ENCODE measurements at places on chromosomes 3 and 15.

DNA sequence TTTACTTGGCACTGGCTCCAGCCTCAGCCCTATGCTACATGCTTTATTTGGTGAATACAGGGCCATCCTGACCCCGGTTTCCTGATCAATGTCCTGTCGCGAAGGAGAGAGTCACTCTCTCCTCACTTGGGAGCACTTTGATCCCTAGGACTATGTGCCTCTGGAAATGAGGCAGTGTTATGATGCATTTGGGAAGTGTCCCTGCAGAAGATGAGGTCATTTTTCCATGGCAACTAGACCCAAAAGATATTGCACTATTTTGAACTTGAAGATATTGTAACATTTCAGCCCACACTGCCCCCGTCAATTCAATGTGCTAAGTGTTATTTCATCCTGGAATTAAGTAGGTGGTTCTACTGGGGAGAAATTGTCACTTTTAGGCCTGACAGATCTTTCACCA lies 68.0 kb downstream of the LRRK1 start:
- no peak overlapping the region for H3K4me3 ChIP-seq
- H3K27ac ChIP-seq, result no peak overlapping the region
- peaks cover 7% of the 10 kb centered on the region for H3K36me3 ChIP-seq

DNA sequence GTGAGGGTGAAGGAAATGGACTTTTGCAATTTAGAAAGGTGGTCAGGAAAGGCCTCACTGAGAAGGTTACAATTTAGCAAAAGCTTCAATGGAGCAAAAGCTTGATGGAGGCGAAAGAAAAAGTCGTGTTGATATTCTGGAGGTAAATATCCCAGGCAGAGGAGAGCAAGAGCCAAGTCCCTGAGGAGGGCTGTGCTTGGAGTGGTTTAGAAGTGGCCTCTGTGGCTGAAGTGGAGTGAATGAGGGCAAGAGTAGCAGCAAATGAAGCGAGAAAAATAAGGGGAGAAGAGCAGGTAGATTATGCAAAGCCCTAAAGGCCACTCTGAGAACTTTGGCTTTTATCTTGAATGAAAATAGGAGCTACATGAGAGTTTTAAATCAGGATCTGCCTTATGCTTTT lies 54.1 kb downstream of the GUCA1C start:
- no peak overlapping the region for H3K27ac ChIP-seq
- DNase-seq, result no peak
- H3K4me1 ChIP-seq, result no peaks in the 10 kb centered on the region
- no peaks in the 10 kb centered on the region for H3K36me3 ChIP-seq

GRCh38 chr3:188946351-188947240 lies 225.2 kb upstream of the TPRG1 start:
- peak overlapping the region; percentile 89 for H3K27ac ChIP-seq
- no peak for DNase-seq
- H3K4me3 ChIP-seq, result peak overlapping the region; percentile 33
- no peaks in the 10 kb centered on the region for H3K36me3 ChIP-seq
- no peaks in the 10 kb centered on the region for H3K27me3 ChIP-seq

GRCh38 chr15:88913017-88913849 lies at the start of gene MFGE8:
Gene MFGE8 (minus strand): TSS chr15:88913379. CDS start chr15:88913319, 60 bp downstream.
- peak; percentile 46 for DNase-seq
- no peaks in the 10 kb centered on the region for H3K27me3 ChIP-seq
- peak within 1 kb of the TSS; percentile 82 for H3K27ac ChIP-seq
- peaks cover 22% of the 10 kb centered on the region for H3K4me1 ChIP-seq

GRCh38 chr3:3141939-3142338 lies 15.2 kb downstream of the TRNT1 start:
- H3K4me3 ChIP-seq, result no peak overlapping the region
- no peaks in the 10 kb centered on the region for H3K27me3 ChIP-seq
- no peak for DNase-seq
- H3K36me3 ChIP-seq, result peaks cover 21% of the 10 kb centered on the region
- H3K27ac ChIP-seq, result no peak overlapping the region
- no peaks in the 10 kb centered on the region for H3K4me1 ChIP-seq

- no peak overlapping the region for H3K27ac ChIP-seq
- no peak overlapping the region for H3K4me3 ChIP-seq
- DNase-seq, result no peak
- no peaks in the 10 kb centered on the region for H3K27me3 ChIP-seq
These were observed 38.8 kb upstream of the PLOD2 start for GRCh38 chr3:146199762-146200161.

DNA sequence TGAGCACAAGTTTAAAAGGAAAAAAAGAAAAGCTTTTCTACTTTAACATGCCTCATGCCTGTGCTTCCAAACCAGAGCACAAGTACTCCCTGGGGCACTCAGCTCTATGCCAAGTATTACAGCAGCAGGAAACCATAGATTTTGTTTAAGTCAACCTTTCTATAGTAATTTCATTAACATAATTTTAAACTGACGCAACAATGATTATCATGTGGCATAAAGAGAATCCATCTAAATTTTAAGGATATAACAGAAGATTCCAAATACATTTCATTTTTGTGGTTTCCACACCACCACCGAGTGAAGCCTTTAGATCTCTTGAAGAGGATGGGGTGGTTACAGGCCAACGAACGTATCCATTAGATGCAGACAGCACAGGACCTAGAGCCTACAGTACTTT lies 112.1 kb downstream of the TNIK start:
- H3K27ac ChIP-seq, result peak overlapping the region; percentile 29
- no peaks in the 10 kb centered on the region for H3K27me3 ChIP-seq
- no peak for DNase-seq
- H3K4me1 ChIP-seq, result peaks cover 47% of the 10 kb centered on the region
- H3K4me3 ChIP-seq, result no peak overlapping the region

- peaks cover 32% of the 10 kb centered on the region for H3K4me1 ChIP-seq
- H3K4me3 ChIP-seq, result no peak overlapping the region
- DNase-seq, result no peak
- no peaks in the 10 kb centered on the region for H3K27me3 ChIP-seq
- peaks cover 6% of the 10 kb centered on the region for H3K36me3 ChIP-seq
These were observed 38.9 kb downstream of the RYK start for GRCh38 chr3:134211797-134212196.

DNA sequence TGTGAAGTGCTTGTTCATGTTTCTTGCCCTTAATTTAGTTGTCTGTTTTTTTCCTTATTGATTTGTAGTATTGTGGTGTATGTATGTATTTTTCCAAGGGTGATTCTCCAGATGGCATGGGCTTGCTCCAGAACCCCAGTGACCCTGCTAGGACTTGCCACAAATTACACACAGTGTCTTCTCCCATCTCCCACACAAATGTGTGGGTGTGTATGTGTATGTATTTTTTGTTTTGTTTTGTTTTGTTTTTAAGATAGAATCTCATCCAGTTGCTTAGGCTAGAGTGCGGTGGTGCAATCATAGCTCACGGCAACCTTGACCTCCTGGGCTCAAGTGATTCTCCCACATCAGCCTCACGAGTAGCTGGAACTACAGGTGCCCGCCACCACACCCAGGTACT lies 36.2 kb upstream of the ARID3B start:
- no peaks in the 10 kb centered on the region for H3K4me1 ChIP-seq
- H3K27me3 ChIP-seq, result no peaks in the 10 kb centered on the region
- DNase-seq, result no peak
- H3K4me3 ChIP-seq, result no peak overlapping the region
- H3K27ac ChIP-seq, result no peak overlapping the region

- H3K36me3 ChIP-seq, result no peaks in the 10 kb centered on the region
- H3K4me3 ChIP-seq, result no peak overlapping the region
- H3K4me1 ChIP-seq, result no peaks in the 10 kb centered on the region
- no peak overlapping the region for H3K27ac ChIP-seq
These were observed 15.8 kb upstream of the BTBD1 start for GRCh38 chr15:83082730-83083386.

DNA sequence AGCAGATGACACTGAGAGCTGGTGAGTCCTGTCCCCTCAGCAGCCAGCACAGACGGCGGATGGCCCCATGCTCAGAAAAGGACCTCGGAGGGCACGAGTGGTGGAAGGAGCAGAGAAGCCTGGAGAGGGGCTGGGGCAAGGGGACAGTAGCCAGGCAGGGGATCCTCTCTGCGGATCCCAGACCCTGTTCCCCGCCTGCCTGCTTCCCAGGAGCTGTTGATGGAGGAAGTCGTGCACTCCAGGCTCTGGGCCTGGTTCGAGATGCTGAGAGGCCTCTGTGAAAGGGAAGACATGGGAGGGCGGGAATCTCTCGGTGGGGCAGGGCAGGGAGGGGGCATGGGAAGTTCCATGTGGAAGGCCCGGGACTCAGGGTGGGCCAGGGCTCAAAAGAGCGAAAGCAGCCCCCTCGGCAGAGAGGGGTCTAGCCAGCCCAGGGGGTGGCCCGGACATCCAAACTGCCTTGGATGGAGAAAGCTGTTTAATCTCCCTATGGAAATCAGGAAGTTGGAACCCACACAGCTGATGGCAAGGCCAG lies 47.9 kb upstream of the MAGEF1 start:
- H3K27ac ChIP-seq, result peak overlapping the region; percentile 3
- H3K4me3 ChIP-seq, result no peak overlapping the region

- no peak overlapping the region for H3K4me3 ChIP-seq
- H3K36me3 ChIP-seq, result no peaks in the 10 kb centered on the region
- H3K27me3 ChIP-seq, result no peaks in the 10 kb centered on the region
- H3K4me1 ChIP-seq, result no peaks in the 10 kb centered on the region
- H3K27ac ChIP-seq, result no peak overlapping the region
These were observed 10.3 kb downstream of the ACSBG1 start for GRCh38 chr15:78224023-78224411.

GRCh38 chr15:75902129-75902557 lies 1.5 kb upstream of the FBXO22 start:
- H3K27me3 ChIP-seq, result no peaks in the 10 kb centered on the region
- H3K4me3 ChIP-seq, result no peak overlapping the region
- no peak for DNase-seq
- H3K4me1 ChIP-seq, result peaks cover 16% of the 10 kb centered on the region
- H3K27ac ChIP-seq, result no peak overlapping the region

- H3K27ac ChIP-seq, result no peak overlapping the region
- H3K27me3 ChIP-seq, result no peaks in the 10 kb centered on the region
- H3K4me3 ChIP-seq, result peak overlapping the region; percentile 8
- DNase-seq, result no peak
- H3K36me3 ChIP-seq, result no peaks in the 10 kb centered on the region
- H3K4me1 ChIP-seq, result peaks cover 6% of the 10 kb centered on the region
These were observed 140.8 kb downstream of the SMAD6 start for GRCh38 chr15:66842710-66843441.

DNA sequence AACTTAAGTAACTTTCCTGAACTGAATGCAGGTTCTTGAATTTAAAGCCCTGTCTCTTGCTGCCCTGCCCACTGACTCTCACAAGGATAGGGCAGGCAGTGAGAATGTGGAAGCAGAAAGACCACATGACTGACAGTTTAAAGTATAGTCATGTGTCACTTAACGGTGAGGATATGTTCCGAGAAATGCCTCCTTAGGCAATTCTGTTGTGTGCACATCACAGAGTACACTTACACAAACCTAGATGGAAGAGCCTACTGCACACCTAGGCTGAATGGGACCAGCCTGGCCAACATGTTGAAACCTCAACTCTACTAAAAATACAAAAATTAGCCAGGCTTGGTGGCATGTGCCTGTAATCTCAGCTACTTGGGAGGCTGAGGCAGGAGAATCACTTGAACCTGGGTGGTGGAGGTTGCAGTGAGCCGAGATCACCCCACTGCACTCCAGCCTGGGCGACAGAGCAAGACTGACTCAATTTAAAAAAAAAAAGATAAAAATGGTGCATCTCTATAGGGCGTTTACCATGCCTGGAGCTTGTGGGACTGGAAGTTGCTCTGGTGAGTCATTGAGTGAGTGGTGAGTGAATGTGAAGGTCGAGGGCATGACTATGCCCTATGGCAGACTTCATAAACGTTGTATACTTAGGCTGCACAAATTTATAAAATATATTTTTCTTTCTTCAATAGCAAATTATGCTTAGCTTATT lies 18.9 kb upstream of the COPG1 start:
- no peaks in the 10 kb centered on the region for H3K27me3 ChIP-seq
- H3K36me3 ChIP-seq, result no peaks in the 10 kb centered on the region
- DNase-seq, result peak; percentile 88
- H3K4me1 ChIP-seq, result peaks cover 48% of the 10 kb centered on the region
- peak overlapping the region; percentile 75 for H3K27ac ChIP-seq

DNA sequence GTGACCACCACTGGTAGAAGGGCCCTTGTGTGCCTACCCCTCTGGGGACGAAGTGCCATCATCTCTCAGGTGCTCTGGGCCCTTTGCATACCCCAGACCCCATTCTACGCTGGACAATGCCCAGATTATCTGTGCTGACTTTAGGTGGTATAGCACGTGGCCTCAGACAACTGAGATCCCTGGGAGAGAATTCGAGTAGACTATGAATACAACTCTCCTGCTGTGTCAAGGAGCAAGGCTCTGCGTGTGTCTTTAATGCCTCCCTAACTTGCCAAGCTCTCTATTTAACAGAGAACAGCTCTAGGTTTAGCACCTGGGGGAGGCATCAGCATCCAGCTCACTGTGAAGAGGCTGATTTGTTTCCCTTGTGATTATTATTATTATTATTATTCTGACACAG lies 29.1 kb downstream of the FAM3D start:
- no peak overlapping the region for H3K4me3 ChIP-seq
- H3K36me3 ChIP-seq, result no peaks in the 10 kb centered on the region

- no peaks in the 10 kb centered on the region for H3K27me3 ChIP-seq
- no peak overlapping the region for H3K27ac ChIP-seq
These were observed 16.1 kb upstream of the IL1RAP start for GRCh38 chr3:190497811-190498210.

DNA sequence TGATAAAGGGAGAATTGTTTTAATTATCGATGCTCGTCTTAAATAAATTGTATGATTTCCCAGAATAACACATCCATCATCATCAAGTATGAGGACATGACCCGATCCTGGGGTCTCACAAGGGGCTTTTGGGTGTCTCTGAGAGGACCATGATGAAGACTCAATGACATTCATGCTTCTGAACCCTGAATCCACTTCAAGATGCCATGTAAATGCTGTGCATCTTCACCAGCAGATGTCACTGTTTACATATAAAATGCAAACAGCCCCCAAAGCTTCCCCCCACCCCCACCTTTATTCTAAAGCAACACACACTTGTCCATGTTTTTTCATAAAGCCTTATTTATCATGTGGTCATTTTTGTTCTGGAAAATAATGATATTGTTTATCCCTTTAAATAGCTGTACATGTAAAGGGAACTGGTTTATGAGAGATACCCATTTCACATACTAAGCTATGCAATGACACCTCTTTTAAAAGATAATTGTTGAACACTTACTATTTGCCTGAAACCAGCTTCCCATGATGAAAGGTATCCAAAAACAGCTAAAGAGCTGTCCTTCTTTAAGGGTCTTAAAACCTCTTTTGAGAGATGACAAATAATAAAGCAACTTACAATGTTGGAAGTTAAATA lies 69.7 kb upstream of the UBE3A start:
- H3K4me3 ChIP-seq, result no peak overlapping the region
- H3K27me3 ChIP-seq, result no peaks in the 10 kb centered on the region
- H3K4me1 ChIP-seq, result no peaks in the 10 kb centered on the region
- H3K27ac ChIP-seq, result no peak overlapping the region
- no peaks in the 10 kb centered on the region for H3K36me3 ChIP-seq
- DNase-seq, result no peak

DNA sequence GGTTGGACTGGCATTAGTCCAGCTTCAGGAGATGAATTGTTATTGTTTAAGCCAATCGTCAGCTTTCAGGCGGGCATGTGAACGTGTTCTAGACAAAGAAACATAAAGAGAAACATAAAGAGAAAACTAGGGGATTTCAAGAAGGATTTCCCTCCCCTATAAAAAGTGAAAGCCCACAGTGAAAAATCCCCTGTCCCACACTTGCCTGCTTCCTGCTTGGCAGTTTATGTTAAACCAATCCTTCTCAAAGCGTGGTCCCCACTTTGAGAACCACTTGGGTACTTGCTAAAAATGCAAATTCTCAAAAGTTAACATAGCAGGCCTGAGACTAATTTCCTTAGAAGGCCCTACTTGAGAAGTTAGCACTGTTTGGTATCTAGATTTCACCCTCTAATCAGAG lies 293.0 kb upstream of the SOX14 start:
- H3K27me3 ChIP-seq, result no peaks in the 10 kb centered on the region
- no peak overlapping the region for H3K4me3 ChIP-seq
- H3K4me1 ChIP-seq, result no peaks in the 10 kb centered on the region

All from keratinocyte (primary cell).